ENCODE measurements at places on chromosomes 1 and 21.

- no peak for DNase-seq
These were observed 9.4 kb downstream of the COL6A1 start for GRCh38 chr21:45990741-45991605.

DNA sequence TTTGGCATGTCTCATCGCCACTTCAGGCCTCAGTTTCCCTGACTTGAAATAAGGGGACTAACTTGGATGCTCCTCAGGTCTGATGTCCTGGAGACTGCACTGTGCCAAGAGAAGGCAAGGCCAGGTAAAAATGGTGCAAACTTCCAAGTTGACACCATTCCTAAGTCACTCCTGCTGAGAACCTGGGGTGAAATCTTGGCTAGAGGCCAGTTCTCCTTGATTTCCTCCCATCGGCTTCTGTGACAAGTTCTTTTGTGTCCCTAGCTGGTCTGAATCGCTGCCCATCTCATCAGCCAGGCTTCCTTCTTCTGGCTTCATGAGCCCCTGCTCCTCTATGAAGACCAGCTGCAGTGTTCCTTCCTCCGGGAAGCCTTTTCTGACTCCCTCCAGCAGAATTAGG lies 48.6 kb upstream of the ID3 start:
- no peak for DNase-seq

GRCh38 chr1:2494323-2494693 lies 18.2 kb downstream of the PLCH2 start:
- DNase-seq = no peak

GRCh38 chr1:93701629-93702028 lies 20.0 kb upstream of the BCAR3 start:
- no peak for DNase-seq
